Activated effector memory CD4-positive, alpha-beta T cell treated with Interleukin-2 at 50 U/mL for 16 hours (primary cell): ENCODE measurements at places on chromosomes 4 and X.

DNA sequence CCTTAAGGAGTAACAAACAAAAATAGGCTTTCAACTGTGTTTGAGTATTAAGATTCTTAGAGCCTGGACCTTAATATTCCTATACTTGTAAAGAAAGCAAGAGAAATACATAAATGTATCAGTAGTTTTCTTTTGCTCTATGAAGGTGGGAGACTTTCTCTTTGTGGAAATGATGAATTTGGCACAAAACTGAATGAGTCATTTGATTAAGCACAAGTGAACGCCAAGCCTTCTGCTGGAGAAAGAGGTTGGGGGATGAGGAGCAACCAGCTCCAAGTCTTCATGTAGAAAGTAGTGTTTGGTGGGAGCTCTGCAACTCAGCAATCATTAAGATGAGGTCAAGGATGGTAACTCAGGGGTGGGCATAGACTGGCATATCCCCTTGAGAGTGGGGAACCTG lies 49.6 kb downstream of the MEPE start:
- DNase-seq = no peak

DNA sequence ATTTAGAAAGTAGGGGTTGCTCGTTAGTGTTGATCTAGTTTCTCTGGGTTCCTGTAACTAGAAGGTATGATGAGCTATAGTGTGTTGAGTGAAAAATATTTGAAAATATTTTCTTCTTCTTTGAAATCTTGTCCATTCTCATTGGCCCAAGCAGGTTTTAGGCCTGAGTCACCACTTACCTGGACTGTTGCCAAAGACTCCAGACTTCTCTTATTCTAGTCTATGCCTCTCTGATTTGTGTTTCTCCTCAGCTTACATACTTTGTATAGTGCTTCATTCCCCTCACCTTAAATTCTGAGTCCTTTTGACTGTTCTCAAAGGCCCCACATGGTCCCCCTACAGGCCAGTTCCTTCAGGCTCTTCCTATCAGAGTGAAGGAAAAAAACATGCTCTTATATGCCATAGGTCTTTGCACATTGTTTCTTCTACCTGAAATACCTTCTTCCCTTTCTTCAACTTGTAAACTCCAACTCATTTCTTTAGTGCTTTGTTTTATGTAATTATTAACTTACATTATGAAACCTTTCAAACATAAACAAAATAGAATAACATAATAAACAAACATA lies 258.2 kb downstream of the PPP1R2C start:
- DNase-seq = no peak

DNA sequence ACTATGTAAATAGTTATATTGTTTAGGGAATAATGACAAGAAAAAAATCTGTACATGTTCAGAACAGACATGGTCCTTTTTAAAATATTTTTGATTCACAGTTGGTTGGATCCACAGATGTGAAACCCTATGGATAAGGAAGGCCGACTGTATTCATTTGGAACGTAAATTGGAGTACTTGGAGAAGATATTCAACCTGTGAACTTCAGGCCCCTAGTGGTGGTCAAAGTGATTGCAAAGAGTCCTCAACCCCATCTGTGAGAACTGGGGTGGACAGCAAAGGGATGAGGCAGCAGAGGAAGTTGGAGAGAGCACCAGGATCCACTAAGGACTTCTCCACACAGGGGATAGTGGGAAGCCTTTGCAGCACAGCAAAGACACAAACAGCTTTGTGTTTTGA lies 6.2 kb upstream of the CXCL13 start:
- no peak for DNase-seq

GRCh38 chr4:177478496-177478895 lies 36.3 kb upstream of the AGA start:
- DNase-seq = no peak

- DNase-seq = no peak
Observed at GRCh38 chrX:576904-577560, 53.6 kb upstream of the SHOX start.

DNA sequence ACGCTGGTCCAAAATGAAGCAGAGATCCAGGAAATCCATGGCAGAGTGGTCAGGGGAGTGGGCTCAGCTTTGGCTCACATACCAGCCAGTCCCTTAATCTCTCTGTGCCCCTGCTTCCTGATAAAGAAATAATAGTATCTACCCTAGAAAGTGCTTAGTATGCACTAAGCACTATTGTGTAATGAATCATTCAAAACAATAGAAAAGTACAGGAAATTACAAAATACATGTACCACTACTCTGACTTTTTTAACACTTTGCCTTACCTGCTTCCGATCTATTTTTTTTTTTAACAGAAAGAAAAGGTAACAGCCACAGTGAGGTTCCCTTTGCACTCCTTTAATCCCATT lies 49.9 kb downstream of the TBC1D9 start:
- no peak for DNase-seq

DNA sequence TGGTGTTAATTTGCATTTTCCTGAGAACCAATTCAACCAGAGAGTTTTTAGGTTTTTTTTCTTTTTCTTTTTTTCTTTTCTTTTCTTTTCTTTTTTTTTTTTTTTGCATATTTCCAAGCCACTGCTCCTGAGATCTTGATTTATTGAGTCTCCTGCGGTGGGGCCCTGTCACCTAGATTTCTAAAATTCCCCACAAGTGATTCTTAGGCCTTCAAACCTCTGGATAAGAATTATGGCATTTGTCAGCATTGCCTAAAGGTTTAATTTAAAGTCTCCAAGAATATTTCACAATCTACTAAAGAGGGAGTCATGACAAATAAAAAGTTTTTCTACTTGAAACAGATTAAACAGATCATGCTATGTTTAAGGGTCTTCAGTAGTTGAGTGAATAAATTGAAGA lies 84.9 kb downstream of the GAB1 start:
- no peak for DNase-seq

- DNase-seq = peak; percentile 14
Observed at GRCh38 chr4:112234952-112235609, 3.5 kb downstream of the AP1AR start.

- DNase-seq = no peak
Observed at GRCh38 chr4:77190053-77190452, 33.0 kb downstream of the CCNG2 start.

GRCh38 chrX:151973851-151974335 lies 583 bp downstream of the GABRE start:
- DNase-seq = no peak

- no peak for DNase-seq
Observed at GRCh38 chrX:69107231-69107739, 58.0 kb downstream of the PJA1 start.

DNA sequence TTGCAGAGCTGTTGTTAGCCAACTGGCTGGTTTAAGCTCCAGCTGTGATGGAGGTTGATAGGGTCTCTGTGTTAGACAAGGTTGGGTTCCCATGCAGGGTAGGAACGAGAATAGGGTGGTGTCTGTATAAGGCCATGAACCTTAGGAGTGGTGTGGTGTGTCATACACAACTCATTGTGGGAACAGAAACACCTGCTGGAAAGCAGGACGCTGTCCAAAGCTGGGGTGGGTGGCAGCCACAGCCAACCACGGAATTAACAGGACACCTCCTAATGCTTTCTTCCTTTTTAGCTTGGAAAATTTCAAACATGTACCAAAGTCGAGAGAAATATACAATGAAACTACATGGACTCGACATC lies 94.4 kb downstream of the ARHGAP10 start:
- no peak for DNase-seq

DNA sequence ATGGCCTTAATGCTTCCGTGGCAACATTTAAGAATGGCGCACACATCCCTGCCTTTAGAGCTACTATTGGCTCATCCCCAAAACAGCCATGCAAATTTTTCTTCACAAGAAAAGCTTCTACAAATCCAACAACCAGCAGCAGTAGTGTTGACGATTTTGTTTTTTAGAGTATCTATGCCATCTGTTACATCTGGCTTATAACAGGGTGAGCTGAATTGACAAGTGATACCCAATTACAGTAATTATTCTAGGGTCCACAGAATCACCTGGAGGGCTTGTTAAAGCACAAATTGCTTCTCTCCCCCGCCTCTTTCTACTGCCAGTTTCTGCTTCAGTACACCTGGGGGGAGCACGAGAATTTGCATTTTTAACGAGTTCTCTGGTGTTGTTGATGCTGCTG lies 34.1 kb downstream of the DCHS2 start:
- no peak for DNase-seq

- no peak for DNase-seq
Observed at GRCh38 chr4:38590046-38590445, 74.0 kb upstream of the KLF3 start.

DNA sequence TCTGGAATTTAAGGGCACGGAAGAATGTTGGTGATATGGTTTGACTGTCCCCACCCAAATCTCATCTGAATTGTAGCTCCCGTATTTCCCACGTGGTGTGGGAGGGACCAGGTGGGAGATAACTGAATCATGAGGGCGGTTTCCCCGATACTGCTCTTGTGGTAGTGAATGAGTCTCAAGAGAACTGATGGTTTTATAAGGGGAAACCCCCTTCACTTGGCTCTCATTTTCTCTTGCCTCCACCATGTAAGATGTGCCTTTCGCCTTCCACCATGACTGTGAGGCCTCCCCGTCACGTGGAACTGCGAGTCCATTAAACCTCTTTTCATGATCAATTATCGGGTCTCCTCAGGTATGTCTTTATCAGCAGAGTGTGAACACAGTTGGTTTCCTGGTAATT lies 25.6 kb upstream of the DHRSX start:
- DNase-seq = no peak

DNA sequence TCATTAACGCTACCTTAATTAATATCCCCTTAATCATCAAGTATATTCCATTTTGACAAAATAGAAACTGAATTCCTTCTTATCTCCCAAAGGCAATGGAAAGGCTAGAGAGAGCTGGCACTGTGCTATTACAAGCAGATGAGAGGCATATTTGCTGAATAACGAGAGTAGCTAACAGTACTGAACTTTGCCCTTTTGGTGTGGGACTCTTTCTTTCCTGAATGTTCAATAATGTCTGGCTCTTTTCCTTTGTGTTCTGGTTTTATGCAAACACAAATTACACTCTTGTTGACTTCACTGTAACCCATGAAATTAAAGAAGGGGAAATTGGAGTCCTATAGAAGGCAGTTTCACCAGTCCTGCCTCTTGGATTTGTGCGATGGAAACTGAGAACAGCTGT lies 63.5 kb downstream of the SHROOM3 start:
- no peak for DNase-seq

DNA sequence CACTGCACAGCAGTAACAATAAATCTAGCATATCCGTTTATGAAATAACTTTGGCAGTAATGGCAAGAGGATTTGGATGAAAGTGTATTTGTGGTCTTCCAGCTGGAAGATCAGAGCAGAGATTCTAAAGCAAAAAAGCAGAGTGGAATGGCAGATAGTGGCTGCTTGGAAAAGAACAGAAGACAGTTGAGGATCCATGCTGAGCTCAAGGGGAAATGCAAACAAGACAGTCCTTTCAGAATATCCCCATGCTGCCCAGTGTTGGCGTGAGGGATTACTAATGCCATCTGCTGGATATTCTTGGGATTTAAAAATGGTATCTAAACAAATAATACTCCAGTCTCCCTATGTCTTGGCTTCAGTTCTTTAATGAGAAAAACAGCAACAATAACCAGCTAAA lies 629.1 kb upstream of the ATOH1 start:
- no peak for DNase-seq

GRCh38 chrX:11375614-11376119 lies 82.5 kb downstream of the AMELX start:
- no peak for DNase-seq

DNA sequence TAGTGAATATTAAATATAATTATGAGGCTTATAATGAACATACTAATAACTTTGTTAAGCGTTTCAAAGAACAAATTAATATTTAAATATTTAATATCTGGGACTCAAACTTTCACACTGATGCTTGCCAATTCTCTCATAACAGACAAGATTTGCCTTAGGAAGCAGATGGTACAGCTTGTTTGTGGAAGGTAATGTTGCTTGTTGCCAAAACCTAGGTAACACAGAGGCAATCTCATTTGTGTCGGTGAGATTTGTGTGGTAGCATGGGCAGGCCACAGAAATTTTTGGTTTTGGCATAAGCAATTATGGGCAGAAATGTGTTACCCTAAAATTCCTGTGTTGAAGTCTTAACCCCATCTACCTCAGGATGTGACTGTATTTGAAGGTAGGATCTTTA lies 114.9 kb upstream of the AFF2 start:
- DNase-seq = no peak

GRCh38 chrX:3262901-3263300 lies 83.6 kb downstream of the MXRA5 start:
- DNase-seq = no peak

- no peak for DNase-seq
Observed at GRCh38 chr4:15587649-15588048, 67.5 kb downstream of the FBXL5 start.

DNA sequence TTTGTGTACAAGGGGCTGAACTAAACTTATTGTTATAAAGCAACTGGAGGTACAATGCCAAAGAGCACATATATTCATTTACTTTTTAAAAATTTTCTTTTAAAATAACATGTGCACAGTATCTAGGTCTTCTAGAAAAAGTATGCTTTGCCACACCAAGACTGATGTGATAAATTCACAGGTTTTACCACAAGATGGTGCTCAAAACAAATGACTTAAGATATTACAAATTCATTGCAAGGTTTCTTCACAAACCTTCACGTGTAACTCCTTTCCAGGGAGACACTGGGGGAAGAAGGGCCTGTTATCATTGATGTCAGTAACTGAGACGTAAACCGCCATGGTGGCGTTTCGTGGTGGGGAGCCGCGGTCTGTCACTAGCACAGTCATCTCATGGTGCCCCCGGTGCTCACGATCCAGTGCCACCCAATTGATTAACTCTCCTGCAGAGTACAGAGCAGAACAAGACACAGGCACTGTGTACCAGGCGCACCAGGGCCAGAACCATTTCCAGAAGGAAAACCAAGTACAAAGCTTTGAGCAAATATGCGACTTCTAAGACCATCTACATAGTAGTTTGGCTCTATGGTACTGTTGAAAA lies 162.2 kb downstream of the DCHS2 start:
- DNase-seq = no peak

- DNase-seq = no peak
Observed at GRCh38 chr4:173130687-173131086, 37.9 kb upstream of the GALNT7 start.

DNA sequence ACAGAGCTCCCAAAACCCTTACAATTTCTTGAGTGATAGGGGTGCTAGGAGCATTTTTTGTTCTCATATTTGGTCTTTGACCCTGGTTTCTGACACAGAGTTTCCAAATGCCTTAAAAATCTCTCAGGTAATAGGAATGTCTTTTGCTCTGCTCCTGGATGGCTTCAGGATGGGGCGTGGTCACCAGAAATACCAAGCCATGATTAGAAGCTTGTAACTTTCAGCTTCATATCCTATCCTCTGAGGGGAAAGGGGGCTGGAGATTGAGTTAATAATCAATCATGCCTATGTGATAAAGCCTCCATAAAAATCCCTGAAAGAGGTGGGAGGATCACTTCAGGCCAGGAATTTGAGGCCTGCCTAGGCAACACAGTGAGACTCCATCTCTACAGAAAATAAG lies 34.6 kb upstream of the IL9R start:
- DNase-seq = no peak

- DNase-seq = no peak
Observed at GRCh38 chr4:113945906-113946305, 33.5 kb downstream of the ARSJ start.

DNA sequence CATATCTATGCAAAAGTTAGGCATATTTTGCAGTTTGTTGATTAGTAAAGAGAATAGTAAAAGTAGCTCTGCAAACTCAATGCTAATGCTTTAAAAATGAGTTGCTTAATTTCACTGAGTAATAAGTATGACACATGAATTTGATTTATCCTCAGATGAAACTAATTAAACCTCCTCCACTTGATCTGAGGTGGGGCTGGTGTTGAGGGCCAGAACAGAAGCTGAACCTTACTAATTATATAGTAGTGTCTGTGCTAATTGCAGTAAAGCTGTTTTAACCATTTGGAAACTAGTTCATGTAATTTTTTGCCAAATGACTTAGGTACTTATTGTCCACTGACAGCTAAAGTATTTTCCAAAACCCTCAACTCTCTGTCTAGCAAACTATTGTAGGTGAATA lies 7.7 kb upstream of the PGAM4 start:
- DNase-seq = no peak
